ENCODE measurements at places on chromosomes 11 and 22. TPM values are rescaled to one million over a fixed set of nuclear protein-coding genes. Genes with fewer than 3 reads are reported as not detected.
A peak's percentile ranks its signal among the peaks of the same experiment; 100 is the strongest.

TCIRG1 gene
- 260 TPM for total RNA-seq

GRCh38 chr22:23192558-23192957 is 12.2 kb downstream of the BCR start:
- no peaks in the 10 kb centered on the region for H3K36me3 ChIP-seq
- H3K4me3 ChIP-seq, result no peak overlapping the region
- peaks cover 4% of the 10 kb centered on the region for H3K4me1 ChIP-seq
- DNase-seq, result no peak
- no peaks in the 10 kb centered on the region for H3K27me3 ChIP-seq

DNA sequence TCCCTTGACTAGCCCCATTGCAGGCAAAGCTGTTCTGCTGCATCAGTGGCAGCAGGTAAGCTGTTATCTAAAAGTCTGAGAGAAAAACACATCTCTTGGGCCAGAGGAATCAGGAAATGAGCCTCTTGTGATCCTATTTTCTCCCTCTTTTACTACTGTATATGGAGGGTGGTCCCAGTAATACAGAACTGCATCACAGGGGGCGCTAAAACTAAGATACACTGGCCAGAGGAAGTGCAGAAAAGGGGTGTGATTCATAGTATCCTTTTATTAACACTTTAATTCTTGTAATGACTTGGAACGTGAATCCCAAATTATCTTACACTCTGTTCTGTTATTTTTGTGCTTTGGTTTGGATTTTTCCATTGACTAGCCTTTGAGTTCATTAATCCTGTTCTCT is 8.8 kb upstream of the MED17 start:
- DNase-seq, result no peak
- no peak overlapping the region for H3K27ac ChIP-seq
- no peaks in the 10 kb centered on the region for H3K36me3 ChIP-seq

DNA sequence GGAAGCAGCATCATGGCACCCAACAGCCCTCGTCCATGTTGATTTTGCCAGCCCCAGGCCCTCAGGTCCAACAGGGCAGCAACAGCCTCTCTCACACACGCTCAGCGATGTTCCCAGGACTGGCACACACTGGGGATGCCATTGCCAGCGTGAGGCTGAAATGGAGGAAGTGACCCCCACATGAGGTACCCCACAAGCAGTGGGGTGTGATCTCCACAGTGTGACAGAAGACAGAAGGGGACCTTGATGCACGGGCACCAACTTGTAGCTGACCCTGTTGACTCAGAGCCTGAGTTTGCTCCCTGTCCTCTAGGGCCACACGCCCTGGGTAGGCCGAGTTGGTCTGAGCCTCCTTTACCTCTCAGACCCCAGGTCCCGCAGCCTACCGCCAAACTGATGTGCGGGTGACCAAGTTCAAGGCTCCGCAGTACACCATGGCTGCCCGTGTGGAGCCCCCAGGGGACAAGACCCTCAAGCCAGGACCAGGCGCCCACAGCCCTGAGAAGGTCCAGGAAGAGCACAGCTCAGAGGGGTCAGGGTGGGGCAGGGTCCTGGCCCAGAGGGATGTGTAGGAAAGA is 6.2 kb downstream of the SCGB1C1 start:
- H3K27me3 ChIP-seq, result no peaks in the 10 kb centered on the region
- no peak overlapping the region for H3K27ac ChIP-seq
- H3K4me3 ChIP-seq, result no peak overlapping the region
- no peaks in the 10 kb centered on the region for H3K36me3 ChIP-seq
- peak; percentile 6 for DNase-seq

GRCh38 chr11:40679276-40679675 is 780.2 kb downstream of the LRRC4C start:
- H3K4me1 ChIP-seq, result no peaks in the 10 kb centered on the region
- DNase-seq, result no peak
- H3K27ac ChIP-seq, result no peak overlapping the region
- H3K27me3 ChIP-seq, result no peaks in the 10 kb centered on the region
- no peaks in the 10 kb centered on the region for H3K36me3 ChIP-seq
- no peak overlapping the region for H3K4me3 ChIP-seq

ACCS gene
- 17.6 TPM for total RNA-seq

DNA sequence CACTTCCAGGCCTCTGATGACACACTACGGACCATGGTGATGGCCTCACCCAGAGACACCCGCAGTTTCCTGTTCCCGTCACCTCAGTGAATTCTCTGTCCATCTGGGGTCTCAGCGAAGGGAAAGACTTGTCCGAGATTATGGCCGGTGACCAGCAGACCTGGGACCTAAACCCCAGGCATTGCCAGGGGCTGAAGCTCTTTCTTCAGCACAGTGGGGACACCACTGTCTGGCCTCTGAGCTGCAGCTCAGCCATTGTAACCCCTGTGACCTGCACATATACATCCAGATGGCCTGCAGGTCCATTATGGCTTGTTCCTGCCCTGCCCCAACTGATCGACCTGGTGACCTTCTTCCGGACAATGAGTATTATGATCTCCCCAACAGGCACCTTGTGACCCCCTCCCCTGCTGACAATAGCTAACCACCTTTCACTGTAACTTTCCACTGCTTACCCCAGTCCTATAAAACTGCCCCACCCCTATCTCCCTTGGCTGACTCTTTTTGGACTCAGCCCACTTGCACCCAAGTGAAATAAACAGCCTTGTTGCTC is 22.3 kb downstream of the CBX7 start:
- H3K36me3 ChIP-seq, result no peaks in the 10 kb centered on the region
- peaks cover 17% of the 10 kb centered on the region for H3K4me1 ChIP-seq
- H3K27ac ChIP-seq, result no peak overlapping the region
- no peak for DNase-seq
- H3K4me3 ChIP-seq, result no peak overlapping the region

CEND1 gene
- total RNA-seq, result 1.2 TPM

DNA sequence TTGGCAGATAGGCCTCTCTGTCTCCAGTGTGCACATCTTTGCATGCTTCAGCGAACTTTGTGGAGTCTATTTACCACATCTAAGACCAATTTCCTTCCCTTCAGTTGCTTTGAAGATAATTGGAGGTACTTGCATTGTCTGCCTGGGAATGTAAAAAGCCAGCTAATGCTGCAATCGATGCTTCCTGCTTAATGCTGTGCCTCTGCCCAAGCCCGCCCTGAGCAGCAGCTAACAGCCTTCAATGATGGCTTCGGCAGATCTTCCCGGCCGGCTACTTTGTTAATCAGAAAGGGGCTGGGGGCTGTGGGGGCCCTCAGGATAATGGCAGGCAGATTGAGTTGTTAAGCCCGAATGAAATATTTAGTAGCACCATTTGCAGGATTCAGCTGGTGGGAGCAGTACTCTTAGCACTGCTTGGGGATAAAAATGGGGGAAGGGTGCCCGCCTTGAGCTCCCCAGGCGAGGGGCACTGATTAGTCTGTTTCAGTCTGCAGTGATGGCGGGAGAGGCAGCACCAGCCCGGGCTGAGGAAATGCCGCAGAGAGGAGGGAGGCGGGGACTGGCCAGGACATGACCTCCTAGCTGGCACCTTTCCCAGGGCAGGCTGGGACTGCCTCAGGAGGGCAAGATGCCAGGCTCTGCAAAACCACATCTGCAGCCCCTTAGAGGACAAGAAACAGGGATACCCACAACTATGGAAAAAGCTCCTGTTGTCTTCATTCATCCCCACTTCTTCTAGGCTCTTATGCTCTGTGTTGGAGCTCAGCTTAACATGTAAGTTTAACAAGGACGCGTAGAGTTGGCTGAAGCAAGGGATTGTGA is 460.0 kb downstream of the BUD13 start:
- H3K27ac ChIP-seq, result no peak overlapping the region
- DNase-seq, result peak; percentile 69
- no peak overlapping the region for H3K4me3 ChIP-seq
- no peaks in the 10 kb centered on the region for H3K27me3 ChIP-seq
- peaks cover 12% of the 10 kb centered on the region for H3K4me1 ChIP-seq

GRCh38 chr11:80309301-80309700 is 868.5 kb upstream of the TENM4 start:
- H3K27me3 ChIP-seq, result no peaks in the 10 kb centered on the region
- no peaks in the 10 kb centered on the region for H3K36me3 ChIP-seq
- H3K4me1 ChIP-seq, result no peaks in the 10 kb centered on the region
- no peak for DNase-seq
- no peak overlapping the region for H3K27ac ChIP-seq
- H3K4me3 ChIP-seq, result no peak overlapping the region

DNA sequence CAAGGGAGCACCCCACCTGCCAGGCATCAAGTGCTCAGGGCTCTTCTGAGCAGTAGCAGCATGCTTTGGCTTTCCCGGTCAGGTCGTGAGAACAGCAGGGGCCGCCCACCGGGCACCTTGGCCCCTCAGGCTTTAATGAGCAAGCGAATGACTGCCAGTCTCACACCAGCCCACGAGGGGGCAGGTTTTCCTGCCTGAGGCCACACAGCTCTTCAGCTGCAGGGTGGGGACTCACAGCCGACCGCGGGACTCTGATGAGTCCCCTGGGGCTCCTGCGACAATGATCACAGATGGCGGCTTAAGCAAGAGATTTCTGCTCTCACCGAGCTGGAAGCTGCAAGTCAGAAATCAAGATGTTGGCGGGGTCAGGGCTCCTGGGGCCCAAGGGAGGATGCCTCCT is 14.3 kb upstream of the FGF19 start:
- H3K27ac ChIP-seq, result no peak overlapping the region
- H3K27me3 ChIP-seq, result peaks cover 70% of the 10 kb centered on the region
- H3K4me1 ChIP-seq, result no peaks in the 10 kb centered on the region
- no peak for DNase-seq

GRCh38 chr11:17645190-17645970 is 74.0 kb upstream of the MYOD1 start:
- no peaks in the 10 kb centered on the region for H3K4me1 ChIP-seq
- H3K4me3 ChIP-seq, result no peak overlapping the region
- H3K36me3 ChIP-seq, result no peaks in the 10 kb centered on the region
- no peak for DNase-seq
- H3K27ac ChIP-seq, result no peak overlapping the region
- peaks cover 10% of the 10 kb centered on the region for H3K27me3 ChIP-seq

DNA sequence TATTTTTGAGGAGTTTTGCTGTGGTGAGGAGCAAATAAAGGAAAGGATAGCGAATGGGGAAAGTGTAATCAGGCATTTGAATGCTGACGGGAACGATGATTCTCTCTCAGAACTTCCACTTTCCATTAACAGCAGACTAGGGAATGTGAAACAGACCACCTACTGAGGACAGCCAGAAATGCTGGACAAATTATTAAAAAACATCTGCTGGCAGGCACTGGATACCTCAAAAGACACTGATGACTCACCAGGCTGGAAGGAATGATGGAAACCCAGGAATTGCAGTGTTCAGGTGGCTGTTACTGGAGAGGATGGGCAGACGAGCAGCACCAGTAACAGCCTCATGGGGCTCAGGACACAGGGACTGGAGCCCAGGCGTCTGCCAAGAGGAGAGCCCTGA is 33.4 kb downstream of the PLA2G6 start:
- H3K27me3 ChIP-seq, result no peaks in the 10 kb centered on the region
- DNase-seq, result no peak

GRCh38 chr22:17237038-17237668 is 17.9 kb upstream of the ADA2 start:
- no peak overlapping the region for H3K27ac ChIP-seq
- H3K27me3 ChIP-seq, result peaks cover 9% of the 10 kb centered on the region
- H3K4me1 ChIP-seq, result no peaks in the 10 kb centered on the region
- no peaks in the 10 kb centered on the region for H3K36me3 ChIP-seq

DNA sequence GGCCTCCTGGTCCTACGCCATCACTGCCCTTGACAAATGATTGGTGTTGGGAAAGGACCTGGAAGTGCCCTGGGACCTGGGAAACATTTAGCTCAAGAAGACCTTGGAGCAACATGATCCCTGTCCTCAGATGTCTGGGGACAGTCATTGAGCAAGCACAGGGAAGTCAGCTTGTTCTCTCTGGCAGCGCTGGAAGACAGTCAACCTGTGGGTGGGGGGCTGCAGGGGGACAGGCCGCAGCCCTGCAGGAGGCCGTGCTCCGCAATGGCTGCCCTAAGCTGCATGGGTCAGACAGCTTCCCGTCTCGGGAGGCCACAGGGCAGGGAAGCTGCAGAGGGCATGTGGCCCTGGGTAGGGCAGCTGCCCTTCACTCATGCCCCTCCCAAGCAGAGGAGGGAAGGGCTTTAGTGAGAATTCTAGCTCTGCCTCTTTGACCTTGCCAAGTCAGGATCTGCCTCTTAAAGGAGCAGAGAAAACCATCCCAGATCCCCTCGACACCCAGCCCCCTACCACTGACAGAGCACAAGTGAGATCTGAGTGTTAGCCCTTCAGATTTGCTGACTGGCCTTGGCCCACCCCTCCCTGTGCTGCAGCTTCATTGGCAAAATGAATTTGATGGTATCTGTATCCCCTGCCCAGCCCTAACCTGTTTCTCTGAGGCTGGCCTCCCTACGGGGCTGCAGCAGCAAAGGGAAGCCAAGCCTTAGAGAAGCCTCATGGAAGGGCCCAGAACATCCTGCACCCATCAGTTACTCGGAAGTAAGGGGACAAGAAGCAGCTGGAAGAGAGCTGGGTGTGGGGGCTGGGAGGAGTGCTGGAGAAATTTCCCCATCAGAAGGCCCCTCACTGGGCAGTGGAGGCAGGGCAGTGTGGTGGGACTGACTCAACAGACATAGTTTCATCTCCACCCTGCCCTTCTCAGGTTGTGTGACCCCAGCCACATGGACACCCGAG is 6.2 kb upstream of the SREBF2 start:
- no peaks in the 10 kb centered on the region for H3K36me3 ChIP-seq
- H3K4me1 ChIP-seq, result peaks cover 9% of the 10 kb centered on the region
- peak; percentile 49 for DNase-seq
- H3K4me3 ChIP-seq, result no peak overlapping the region
- H3K27me3 ChIP-seq, result no peaks in the 10 kb centered on the region

DNA sequence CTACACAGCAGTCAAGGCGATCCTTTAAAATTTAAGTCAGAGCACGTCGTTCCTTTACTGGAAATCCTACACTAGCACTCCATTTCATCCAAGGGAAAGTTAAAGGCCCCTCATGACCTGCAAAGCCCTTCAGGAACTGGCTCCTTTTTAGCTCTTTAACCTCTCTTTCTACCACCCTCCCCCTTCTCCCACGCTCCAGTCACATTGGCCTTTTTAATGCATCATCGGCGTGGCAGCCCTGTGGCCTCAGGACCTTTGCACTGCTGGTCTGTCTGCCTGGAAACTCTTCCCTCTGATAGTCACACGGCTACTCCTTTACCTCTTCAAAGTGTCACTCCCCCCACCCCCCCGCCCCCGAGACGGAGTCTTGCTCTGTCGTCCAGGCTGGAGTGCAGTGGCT is 1.2 kb upstream of the PTPN5 start:
- peaks cover 65% of the 10 kb centered on the region for H3K27me3 ChIP-seq
- no peak for DNase-seq
- no peaks in the 10 kb centered on the region for H3K4me1 ChIP-seq
- no peak overlapping the region for H3K27ac ChIP-seq
- no peaks in the 10 kb centered on the region for H3K36me3 ChIP-seq

GRCh38 chr11:82867495-82868082 is 32.6 kb downstream of the PRCP start:
- H3K36me3 ChIP-seq, result no peaks in the 10 kb centered on the region
- H3K4me1 ChIP-seq, result no peaks in the 10 kb centered on the region
- no peaks in the 10 kb centered on the region for H3K27me3 ChIP-seq
- peak; percentile 75 for DNase-seq
- H3K27ac ChIP-seq, result no peak overlapping the region

- H3K27me3 ChIP-seq, result no peaks in the 10 kb centered on the region
- H3K4me1 ChIP-seq, result no peaks in the 10 kb centered on the region
- no peak for DNase-seq
- no peaks in the 10 kb centered on the region for H3K36me3 ChIP-seq
Measured at GRCh38 chr11:69199583-69200315, 44.0 kb downstream of the SMIM38 start.

- H3K36me3 ChIP-seq, result no peaks in the 10 kb centered on the region
- H3K27ac ChIP-seq, result no peak overlapping the region
- no peaks in the 10 kb centered on the region for H3K4me1 ChIP-seq
- peak; percentile 20 for DNase-seq
- no peaks in the 10 kb centered on the region for H3K27me3 ChIP-seq
Measured at GRCh38 chr22:46842606-46843005, 80.2 kb downstream of the TBC1D22A start.

Measured in transverse colon (tissue), 4 donors.